ENCODE measurements at places on chromosomes 1 and 21.

DNA sequence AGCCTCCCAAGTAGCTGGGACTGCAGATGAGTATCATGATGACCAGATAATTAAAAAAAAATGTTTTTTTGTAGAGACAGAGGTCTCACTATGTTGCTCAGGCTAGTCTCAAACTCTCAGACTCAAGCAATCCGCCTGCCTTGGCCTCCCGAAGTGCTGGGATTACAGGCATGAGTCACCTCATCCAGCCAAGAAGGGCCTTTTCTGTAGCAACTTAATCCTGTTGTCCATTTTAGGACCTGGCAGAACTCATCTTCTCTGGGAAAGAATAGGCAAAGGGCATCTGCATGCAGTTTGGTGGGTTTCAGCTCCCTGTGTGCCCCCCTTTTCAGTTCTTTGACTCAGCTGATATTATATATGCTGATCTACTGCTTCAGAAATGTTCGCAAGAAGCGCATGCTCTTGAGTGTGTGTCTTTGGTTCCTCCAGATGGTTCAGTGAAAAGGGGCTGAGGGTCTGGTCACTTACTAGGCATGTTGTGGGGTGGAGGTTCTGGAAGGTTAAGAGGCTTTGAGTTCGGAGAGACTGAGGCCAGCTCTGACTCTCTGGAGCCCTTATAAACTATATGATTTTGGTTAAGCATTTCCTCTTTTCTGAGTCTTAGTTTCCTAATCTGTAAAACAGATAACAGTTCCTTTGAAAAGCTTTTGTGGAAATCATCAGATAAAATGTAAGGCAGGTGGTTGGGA, 19.4 kb upstream of the SRSF4 start:
- DNase-seq: no peak

DNA sequence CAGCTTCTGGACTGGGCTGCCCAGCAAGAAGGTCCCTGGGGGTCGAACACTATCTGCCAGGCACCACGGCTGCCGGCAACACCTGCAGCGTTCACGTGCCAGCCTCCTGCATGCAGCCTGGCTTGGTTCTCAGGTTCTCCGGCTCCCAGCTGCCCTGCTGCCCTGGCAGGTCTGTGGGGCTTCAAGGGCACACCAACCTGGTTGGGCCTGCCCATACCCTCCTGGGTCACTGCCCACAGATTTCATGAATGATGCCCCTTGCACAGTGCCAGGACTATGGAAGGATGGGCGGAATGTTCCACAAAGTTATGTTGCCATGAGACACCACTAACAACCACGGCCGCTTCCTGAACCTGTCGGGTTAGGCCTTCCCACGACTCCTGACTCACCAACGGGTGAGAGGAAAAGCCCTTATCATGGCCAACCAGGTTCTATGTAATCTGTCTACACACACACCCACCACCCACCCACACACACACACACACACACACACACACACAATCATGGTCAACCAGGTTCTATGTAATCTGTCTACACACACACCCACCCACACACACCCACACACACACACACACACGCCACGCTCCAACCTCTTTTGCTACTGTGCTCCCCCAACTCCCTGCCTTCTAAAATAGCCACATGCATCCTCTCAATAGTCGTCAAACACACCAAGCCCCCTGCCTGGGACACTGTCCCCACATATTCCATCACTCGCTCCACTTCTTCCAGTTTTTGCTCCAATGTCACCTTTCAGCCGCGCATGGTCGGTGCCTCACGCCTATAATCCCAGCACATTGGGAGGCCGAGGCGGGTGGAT, 32.2 kb downstream of the HSPG2 start:
- DNase-seq: peak; percentile 14

- DNase-seq: peak; percentile 10
Observed at GRCh38 chr1:33634806-33635205, 162.4 kb downstream of the ZSCAN20 start.

GRCh38 chr1:218748071-218748470, 402.9 kb downstream of the TGFB2 start:
- DNase-seq: no peak

DNA sequence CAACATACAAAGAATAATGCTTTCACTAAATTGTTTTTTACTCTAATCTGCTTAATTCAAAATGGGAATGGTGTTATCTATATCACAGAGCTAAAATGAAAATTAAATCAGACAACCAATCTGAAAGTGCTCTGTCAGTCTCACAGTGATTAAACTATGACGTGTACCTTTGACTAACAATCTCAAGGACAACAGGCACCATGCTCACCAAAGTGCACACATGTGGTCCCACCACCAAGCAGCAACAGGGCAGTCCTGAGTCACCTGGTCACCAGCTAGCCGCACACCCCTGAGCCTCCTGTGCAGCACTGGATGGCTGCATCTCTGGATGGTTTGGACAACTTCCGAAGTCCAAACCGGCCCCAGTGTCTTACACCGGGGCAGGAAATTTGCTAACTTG, 54.5 kb upstream of the NADK start:
- no peak for DNase-seq

DNA sequence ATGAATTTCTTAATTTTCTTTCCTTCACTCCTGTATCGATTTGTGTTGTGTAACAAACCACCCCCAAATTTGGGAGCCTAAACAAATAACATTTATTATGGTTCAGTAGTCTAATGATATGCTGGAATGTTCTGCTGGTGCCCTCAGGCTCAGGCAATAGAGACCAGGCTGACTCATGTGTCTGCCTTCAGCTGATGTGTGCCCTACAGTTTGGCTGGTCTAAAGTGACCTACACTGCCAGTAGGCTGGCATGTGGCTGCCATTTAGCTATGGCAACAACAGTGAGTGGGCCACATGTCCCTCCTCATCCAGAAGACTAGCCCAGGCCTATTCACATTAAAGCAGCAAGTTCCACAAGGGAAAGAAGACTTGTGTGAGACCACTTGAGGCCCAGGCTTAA, 115.8 kb downstream of the PTPRC start:
- no peak for DNase-seq

DNA sequence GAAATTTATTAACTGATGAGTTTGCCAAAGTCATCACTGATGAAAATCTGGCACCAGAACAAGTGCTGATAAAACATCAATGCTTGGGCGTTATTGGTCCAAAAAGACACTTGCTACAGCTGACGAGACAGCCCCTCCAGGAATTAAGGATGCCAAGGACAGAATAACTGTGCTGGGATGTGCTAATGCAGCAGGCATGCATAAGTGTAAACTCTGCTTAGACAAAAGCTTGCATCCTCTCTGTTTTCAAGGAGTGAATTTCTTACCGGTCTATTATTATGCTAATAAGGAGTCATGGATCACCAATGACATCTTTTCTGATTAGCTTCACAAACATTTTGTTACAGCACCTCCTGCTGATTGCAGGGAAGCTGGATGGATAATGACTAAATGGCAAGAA, 402.0 kb downstream of the LTN1 start:
- no peak for DNase-seq

GRCh38 chr1:224809137-224809536, 120.3 kb upstream of the DNAH14 start:
- DNase-seq: no peak

DNA sequence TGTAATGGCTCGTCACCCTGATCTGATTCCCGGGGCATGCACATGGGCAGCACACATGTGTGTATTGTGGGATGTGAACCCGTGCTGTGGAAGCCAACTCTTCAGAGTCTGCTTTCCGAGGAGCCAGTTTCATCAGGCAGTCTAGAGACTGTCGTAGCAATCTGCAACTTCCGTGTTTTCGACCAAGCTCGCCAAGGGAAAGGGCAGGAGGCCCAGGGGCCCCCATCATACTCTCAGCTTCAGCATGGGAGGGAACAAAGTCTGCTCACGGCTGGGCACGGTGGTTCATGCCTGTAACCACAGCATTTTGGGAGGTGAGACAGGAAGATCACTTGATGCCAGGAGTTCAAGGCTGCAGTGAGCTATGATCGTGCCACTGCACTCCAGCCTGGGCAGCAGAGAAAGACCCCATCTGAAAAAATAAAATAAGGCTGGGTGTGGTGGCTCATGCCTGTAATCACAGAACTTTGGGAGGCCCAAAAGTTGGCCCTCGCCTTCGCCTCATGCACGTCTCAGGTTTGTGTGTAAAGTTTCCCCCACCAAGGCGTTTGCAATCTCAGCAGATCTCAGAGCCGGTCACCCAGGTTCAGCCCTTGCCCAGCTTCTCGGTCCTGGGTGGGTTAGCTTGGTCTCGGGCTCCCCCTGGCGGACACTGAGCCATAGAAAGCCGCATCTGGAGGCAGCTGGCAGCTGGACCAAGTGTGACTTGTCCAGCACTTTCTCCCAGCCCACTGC, 48.5 kb upstream of the SLC25A33 start:
- peak; percentile 79 for DNase-seq

DNA sequence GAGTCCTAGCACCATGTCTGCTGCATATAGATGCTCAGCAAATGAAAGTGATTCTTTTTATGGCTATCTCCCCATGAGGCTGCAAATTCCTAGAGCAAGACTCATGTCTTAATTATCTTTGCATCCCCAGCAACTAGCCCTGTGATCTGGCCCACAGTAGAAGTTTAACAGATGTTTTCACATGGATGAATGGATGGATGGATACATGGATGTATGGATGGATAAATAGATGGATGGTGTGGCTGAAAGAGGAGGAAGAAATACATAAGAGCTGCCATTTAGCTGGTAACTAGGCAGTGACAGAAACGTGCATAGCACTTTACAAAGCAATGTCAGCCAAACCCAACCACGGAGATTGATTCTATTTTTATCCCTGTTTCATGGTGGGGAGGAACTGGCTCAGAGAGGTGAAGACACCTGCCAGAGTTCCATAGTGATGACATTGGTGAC, 32.7 kb upstream of the ZBTB40 start:
- no peak for DNase-seq

GRCh38 chr1:175072099-175072951, 4.7 kb downstream of the TNN start:
- no peak for DNase-seq

GRCh38 chr1:113769601-113769970, 10.3 kb upstream of the PHTF1 start:
- no peak for DNase-seq

DNA sequence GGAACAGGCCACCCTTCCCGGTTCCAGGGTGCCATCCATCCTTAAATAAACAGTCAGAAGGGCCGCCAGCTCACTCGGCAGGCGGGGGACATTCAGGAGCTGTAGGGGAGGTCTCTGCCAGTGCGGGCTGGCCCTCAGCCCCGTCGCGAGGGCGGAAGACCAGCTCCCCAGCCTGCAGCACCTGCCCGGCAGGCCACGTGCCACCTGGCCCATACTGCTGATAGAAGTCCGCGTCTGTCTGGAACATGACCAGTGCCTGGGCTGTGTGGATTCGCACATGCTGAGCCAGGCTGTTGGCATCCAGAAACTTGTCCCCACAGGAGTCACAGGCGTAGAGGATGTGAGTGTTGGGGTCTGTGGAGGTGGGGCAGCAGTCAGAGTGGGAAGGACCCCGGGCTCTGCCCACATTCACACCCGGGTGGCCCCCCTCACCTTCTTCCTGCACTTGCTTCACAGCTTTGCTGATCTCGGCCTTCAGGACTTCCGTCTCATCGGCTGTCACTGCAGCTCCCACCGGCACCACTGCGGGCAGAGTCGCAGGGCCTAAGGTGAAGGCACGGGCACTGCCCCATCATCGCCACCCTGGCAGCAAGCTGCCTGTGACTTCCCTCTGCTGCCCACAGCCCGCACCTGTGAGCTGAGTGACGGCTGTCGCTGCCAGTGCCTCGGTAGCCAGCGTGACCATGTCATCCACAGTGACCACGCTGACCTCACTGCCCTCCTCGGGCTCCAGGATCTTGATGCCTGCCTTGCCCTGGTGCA, 33.8 kb downstream of the ZBTB17 start:
- no peak for DNase-seq
